ENCODE measurements at places on chromosomes 13 and 19.

DNA sequence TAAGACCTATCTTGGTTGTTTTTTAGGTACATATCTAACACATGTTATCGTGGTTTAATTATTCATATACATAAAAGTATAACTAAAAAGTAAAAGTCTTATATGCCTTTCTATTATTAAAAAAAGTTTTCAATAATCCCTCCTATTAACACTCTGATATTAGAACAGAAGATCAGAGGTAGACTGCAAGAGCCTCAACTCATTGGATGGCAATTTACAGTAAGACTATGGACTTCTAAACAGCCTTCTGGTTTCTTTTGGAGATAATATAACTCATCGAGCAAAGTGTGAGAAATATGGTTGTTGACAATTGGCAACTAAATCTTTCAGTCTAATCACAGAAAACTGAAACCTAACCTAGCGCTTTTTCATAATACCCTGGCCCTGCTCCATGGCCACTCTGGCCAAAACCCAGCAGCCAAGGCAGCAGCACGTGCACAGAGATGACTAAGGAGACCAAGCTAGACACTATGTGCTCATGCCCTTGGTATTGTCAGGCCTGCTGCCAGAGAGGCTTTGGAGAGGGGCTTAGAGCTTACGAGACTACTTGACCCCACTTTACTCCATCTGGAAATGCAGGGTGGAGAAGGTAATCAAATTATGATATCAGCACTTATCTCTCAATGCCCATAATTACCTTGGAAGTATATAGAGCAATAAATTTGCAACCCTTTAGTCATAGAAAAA lies 40.6 kb upstream of the EEF1AKMT1 start:
- DNase-seq, result no peak

- DNase-seq, result no peak
These were observed 53.5 kb downstream of the COL4A2 start for GRCh38 chr13:110360598-110360997.

DNA sequence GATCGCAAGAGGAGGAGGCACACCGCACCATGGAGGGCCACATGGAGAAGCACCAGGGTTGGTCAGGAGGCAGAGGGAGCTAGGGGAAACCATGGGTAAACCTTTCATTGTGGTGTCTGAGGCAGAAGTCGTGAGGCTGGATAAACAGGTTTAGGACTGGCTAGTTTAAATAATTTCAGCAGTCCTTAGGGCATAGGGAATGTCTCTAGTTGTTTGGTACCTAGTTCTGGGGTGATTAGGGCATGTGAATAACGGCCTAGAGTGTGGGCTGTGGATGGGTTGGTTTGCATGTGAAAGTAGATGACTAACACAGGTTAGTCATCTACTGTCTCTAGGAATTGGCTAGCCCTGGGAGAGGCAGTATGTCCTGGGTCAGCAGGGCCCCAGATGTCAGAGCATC lies 102.3 kb downstream of the STOML3 start:
- DNase-seq, result no peak

- DNase-seq, result no peak
These were observed 84.0 kb downstream of the ANKRD10 start for GRCh38 chr13:110830800-110831371.

DNA sequence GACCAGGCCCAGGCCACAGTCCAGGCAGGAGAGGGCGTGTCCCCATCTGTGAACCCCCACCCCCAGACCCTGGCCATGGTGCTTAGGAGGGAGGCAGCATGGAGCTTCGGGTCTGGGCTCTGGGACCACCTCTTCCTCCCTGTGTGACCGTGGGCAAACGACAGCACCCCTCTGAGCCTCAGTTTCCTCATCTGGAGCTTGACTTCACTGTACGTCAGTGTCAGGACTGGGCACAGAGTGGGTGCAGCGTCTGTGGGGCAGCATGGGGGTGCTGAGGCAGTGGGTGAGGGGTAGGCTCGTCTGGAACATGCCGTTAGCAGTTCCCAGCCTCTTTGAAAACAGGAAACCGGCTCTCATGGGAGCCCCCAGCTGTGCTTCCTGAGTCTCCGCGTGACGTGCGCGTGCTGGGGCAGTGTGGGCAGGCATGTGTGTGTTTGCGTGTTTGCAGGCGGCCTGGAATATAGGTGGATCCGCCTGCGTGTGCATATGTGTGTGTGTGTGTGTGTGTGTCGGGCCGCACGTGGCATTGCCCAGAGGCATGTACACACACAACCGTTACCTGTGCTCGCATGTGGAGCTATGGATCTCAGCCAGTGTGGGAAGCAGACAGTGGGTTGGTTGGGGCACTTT lies 15.8 kb downstream of the ARRDC2 start:
- no peak for DNase-seq

GRCh38 chr13:111114362-111115060 lies 599 bp upstream of the ARHGEF7 start:
- no peak for DNase-seq

Measured in stimulated activated CD8-positive, alpha-beta memory T cell treated with anti-CD3 and anti-CD28 coated beads, Interleukin-4, amount 100 ng/mL, for 1 hour (primary cell).